Jurkat, Clone E6-1 (cell line): ENCODE measurements at places on chromosomes 16 and 17.

DNA sequence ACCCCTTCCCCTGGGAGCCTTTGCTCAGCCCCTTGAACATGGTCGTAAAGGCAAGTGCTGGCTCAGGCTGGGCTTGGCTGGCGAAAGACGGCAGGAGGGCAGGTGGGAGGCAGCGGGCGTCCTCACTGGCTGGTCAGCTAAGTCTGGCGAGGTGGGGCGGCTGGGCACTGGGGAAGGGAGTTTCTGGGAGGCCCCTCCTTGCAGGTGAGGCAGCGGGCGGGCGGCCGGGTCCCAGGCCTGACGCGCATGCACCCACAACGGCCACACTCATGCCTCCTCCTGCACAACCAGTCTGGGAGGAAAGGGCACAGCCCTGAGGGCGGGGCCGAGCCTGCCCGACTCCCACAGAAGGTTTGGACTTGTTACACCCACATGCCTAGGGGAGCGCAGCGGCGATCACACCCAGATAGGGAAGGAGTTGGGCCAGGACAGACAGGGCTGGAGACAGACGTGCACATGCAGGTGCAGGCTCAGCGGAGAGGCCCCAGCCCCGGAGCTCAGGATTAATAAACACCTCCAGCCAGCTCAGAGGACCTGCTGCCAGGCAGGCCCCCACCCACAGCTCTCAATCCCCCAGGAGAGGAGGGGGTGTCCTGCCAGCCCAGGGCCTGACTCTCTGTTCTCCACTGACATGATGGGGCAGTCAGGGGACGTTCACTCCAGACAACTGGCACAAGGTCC lies at the start of gene EVPL:
Gene EVPL (minus strand): TSS at position 148 of the 681 bp plus-strand sequence. CDS start 108 bp downstream, at position 40.
- no peak for DNase-seq

GRCh38 chr17:56502120-56502654 lies 91.3 kb upstream of the NOG start:
- no peak for DNase-seq

- DNase-seq, result no peak
Measured at GRCh38 chr17:60901806-60902205, 224.2 kb downstream of the BCAS3 start.

DNA sequence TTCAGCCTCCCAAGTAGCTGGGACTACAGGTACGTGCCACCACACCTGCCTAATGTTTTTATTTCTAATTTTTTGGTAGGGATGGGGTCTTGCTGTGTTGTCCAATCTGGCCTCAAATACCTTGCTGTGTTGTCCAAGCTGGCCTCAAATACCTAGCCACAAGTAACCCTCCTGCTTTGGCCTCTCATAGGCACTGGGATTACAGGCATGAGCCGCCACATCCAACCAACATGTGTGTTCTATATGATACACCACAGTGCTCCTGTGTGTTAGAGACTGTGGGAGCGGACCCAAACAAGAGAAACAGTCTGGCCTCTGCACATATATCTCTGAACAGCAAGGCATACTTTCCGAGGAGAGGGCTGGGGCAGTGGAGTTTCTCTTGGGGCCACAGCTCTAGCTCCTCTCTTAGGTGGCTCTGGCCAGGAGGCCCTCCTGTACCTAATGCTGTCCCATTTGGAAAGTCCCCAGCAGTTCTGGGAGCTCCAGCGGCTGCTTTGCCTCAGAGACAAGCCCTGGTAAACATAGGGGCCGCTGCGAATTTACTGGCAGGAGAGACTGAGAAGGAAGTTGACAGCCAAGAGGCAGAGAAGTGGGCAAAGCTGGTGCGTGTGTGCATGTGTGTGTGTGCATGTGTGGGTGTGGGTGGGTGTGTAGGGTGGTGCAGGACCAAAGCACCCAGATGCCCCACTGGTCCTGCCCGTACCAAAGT lies 95.0 kb downstream of the RAB11FIP4 start:
- DNase-seq, result no peak

- no peak for DNase-seq
Measured at GRCh38 chr16:50573947-50574744, 25.9 kb downstream of the NKD1 start.

DNA sequence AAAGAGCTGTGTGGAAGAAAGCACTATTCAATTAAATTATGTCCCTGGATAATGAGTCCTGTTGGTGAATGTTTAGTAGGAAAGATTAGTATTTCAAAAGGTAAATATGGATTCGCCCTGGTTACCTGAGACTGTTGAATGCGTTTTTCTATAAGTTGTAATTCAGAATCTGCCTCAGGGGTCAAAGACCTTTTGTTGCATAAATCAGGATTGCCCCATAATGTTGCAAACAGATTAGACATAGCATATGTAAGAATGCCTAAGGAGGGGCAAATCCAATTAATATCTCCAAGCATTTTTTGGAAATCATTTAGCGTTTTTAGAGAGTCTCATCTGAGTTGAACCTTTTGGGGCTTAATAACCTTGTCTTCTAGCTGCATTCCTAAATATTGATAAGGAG lies 70.1 kb upstream of the ARL4D start:
- no peak for DNase-seq

- DNase-seq, result no peak
Measured at GRCh38 chr16:13953501-13953900, 33.5 kb downstream of the ERCC4 start.

- no peak for DNase-seq
Measured at GRCh38 chr17:38697061-38697820, 7.8 kb upstream of the MLLT6 start.

DNA sequence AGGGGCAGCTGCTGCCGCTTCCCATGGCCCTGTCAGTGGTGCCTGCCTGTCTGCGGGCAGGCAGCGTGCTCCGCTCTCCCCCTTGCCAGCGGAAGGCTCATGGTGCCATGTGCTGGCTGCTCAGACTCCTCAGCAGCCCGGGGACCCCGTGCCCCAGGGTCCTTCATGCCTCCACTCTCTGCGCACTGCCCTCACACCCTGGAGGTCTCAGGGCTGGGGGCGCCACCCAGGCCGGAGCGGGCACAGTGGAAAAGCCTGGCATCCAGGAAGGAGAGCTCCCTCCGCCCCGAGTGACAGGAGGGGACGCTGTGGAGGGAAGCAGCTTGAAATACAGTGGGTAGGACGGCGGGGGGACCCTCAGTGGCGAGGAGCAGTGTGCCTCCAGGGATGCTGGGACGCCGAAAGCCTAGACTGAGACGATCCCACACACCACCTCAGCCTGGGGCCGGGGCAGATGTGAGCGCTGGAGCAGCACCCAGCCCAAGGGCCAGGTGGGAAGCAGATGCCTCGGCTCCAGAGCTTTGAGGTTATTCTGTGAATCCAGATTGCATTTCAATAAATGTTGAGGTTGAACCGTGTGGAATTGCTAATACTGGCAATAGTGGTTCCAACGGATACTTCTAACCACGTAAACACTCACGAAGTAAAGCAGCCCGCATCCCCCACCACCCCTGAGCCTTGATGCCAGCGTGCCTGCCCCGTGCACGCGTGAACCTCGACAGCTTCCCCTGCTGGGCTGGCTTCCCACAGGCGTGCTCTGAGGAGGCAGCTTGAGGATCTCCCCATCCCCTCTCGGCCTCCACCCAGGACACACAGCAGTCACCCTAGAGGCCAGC lies 6.5 kb downstream of the TMEM204 start:
- no peak for DNase-seq

GRCh38 chr17:58277107-58277801 lies 3.5 kb downstream of the MPO start:
- peak; percentile 15 for DNase-seq

- DNase-seq, result no peak
Measured at GRCh38 chr17:27733773-27734172, 66.6 kb downstream of the NOS2 start.

DNA sequence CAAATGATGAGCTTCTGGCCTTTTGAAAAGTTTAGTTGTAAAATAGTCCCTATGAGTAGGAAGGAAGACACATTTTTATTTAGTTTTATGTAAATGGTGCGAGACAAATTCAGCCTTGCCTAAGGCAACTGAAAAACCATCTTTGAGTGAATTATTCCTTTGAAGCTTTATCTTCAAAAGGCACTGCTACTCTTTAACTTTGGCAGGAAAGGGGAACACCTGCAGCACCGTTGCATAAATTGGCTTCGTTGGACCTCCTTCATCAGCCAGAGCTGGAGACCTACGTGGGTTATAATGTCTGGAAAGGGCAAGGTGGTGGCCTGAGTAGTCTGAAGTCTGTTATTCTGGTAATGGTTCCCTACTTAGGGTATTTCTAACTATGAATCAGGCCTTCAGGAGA lies 373.5 kb downstream of the KCNJ2 start:
- peak; percentile 88 for DNase-seq

DNA sequence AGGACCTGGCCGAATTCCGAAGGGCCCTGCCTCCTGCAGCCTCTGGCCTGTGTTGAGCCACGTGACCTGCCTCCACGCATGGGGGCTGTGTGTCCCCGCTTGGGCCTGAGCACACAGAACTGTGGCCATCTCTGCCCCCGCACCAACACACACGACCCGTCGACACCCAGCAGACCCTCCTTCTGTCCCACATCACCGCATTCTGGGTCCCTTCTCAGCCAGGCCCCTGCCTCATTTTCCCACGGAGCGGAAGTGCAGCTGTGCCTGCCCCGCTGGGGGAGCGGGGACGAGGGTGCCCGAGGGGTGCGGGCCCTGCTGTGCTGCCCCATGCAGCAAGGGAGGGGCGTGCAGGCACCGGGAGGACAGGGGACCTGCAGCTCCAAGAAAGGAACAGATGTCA lies 18.4 kb downstream of the NDUFAF8 start:
- DNase-seq, result no peak

- DNase-seq, result no peak
Measured at GRCh38 chr16:29714396-29714795, 31.4 kb downstream of the C16orf54 start.
